Motor neuron (in vitro differentiated cells): ENCODE measurements at places on chromosomes 2 and 18. TPM values are rescaled to one million over a fixed set of nuclear protein-coding genes. Genes with fewer than 3 reads are reported as not detected.

DNA sequence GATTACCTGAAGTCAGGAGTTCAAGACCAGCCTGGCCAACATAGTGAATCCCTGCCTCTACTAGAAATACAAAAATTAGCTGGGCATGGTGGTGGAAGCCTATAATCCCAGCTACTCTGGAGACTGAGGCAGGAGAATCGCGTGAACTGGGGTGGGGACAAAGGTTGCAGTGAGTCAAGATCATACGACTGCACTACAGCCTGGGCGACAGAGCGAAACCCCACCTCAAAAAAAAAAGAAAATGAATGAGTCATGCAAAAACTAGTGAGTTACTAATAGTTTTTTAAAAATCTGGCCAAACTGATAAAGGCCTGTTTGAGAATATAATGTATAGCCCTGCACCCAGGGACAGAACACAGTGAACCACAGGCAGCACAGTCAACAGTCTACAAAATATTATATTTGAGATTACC lies 17.5 kb downstream of the AFG3L2 start:
- no peak for ATAC-seq

GRCh38 chr2:9678544-9678943 lies 47.7 kb upstream of the YWHAQ start:
- no peak for ATAC-seq

DNA sequence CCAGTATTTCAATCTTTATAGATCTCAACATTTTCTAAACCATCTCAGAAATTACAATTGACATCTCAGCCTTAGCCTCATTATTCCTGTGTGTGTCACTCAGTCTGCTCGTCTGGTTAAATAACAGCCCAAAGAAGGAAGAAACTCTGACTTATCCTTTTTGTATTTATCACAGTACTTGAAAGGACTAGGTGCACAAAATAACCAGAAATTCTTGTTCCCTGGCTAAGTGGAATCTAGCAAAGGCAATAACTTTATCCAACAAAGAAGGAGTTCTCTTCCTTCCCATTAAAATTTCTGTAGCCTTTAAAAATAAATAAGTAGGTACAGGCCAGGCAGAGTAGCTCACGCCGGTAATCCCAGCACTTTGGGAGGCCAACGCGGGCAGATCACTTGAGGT lies 139.9 kb upstream of the PID1 start:
- ATAC-seq, result no peak

- ATAC-seq, result no peak
These were observed 43.8 kb downstream of the LPIN1 start for GRCh38 chr2:11790228-11790627.

GRCh38 chr2:188852772-188853171 lies 121.4 kb upstream of the COL3A1 start:
- ATAC-seq, result no peak

GRCh38 chr18:33022370-33022769 lies 249.5 kb upstream of the KLHL14 start:
- ATAC-seq, result no peak

DNA sequence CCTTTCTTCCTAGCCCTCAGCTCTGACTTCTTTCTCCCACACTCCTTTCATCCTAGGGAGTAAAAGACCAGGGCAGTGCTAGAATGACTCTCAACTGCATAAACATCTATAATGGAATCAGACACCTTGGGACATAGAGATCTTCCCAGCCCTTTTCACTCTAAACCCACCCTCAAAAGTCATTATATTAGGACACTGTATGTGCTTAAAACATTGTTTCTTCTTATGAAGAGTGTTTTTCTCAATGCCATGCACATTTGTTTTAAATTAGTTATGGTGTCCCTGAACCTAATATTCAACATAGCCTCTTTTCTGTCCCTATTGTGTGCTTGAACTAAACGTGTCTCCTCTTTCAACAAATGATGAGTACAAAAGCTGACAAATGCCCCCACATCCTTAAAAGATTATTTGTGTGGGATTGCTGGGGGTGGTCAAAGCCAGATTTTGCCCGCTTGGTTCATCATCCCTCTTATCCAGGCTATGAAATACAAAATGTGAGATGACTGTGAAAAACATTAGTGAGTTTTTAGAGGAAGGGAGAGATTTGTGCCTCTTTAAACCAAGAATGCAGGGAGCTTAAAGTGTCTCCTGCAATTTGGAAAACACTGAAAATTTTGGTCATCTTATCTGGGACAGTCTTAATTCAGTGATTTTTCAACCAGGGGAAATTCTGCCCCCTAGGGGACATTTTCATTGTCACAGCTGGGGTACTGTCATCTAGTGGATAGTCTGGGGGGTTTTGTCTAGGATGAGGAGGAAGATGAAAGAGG lies 29.0 kb downstream of the SERPINB5 start:
- ATAC-seq, result no peak

The TRIM43 gene
- total RNA-seq, result 0.31 and 0.32 TPM in 2 replicates

The PPP1R1C gene
- not detected in 2 replicates for total RNA-seq

The ESPNL gene
- 0.24 and 0.49 TPM in 2 replicates for total RNA-seq
